Fibroblast of skin of abdomen (primary cell): ENCODE measurements at places on chromosomes 7 and 10.
A peak's percentile ranks its signal among the peaks of the same experiment; 100 is the strongest.

DNA sequence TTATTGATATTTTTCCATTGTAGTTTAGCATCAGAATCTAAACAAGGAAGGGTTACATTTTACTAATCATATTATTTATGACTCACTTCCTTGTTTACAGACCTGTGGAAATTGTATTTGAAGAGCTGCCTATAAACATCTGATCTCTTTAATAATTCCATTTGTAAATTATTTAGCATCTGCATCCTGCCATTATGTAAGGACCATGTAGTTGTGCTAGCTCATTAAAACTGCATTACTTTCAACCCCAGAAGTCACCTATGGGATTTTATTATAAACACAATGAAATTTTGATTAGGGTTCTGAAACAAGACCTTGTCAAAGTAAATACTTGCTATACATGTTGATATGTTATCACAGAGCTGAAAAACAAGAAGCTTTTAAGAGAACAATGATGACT, 146.8 kb upstream of the SLC26A5 start:
- no peak for DNase-seq

DNA sequence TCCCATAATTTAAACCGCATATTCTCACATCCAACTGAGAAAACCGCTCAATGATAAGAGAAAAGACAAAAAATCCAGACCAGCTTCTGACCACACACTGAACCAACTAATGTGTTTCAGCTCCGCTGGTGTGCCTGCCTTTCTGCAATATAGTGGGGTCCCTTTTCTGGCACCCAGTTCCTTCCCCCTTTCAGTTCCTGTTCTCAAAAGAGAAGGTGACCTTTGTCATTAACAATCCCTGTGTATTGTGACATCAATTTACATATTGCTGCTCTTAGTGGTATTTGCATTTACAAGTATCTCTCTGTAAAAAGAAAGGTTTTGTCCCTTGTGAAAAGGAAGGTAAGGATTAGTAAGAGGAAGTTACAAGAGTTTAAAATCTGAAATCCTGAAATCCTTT, 1.4 kb downstream of the PPP1R17 start:
- DNase-seq, result no peak

GRCh38 chr10:87925570-87925969, 62.1 kb downstream of the PTEN start:
- peak; percentile 32 for DNase-seq

- DNase-seq, result no peak
Measured at GRCh38 chr10:61342858-61343572, 110.2 kb downstream of the TMEM26 start.

DNA sequence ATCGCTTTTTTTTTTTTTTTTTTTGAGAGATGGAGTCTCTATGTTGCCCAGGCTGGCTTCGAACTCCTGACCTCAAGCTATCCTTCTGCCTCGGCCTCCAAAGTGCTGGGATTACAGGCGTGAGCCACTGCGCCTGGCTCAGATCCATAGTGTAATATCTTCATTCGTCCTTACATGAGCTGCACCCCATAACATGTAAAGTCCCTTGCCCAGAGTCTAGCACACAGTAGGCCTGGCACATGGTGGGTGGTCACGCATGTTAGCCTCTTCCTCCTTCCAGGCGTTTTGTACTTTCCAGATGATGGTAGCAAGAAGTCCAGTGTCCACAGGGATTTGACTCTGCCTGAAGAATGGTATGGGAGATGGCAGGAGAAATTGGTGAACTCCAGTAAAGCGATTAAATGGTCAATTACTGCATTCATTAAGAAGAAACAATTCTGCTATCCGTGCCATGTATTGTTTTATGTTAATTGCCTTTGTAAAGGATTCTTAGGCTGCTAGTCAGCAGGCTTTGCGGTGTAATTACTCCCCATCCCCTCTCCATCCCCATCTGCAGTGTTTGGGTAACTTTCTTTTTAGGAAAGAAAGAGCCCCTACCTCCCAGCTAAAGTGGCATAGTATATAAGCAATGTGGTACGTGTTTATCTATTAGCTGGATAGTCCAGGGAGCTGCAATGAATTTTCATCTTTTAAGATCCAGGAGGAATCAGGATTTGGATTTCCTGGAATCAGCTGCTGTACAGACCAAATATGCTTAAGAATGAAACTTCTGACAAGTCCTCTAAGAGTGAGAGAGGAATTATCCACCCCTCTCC, 1.2 kb downstream of the TPST1 start:
- DNase-seq, result peak; percentile 28

DNA sequence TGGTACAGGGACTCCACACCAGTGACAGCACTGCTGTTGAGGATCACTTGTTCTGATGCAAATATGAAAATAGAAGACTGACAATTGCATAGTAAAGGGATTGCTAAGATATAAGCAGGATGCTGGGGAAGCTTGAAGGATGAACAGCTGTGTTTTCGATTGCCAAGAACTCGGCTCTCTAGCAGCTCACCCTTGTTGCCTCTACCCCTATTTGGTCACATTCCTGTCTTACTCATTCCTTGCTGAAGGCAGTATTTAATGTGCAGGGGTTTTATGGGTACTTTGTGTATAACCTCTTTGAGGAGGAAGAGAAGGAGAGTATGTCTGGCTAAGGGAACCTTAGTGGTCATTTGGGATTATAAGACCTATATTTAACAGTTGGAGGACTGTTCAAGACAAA, 218.8 kb downstream of the AUTS2 start:
- peak; percentile 92 for DNase-seq

DNA sequence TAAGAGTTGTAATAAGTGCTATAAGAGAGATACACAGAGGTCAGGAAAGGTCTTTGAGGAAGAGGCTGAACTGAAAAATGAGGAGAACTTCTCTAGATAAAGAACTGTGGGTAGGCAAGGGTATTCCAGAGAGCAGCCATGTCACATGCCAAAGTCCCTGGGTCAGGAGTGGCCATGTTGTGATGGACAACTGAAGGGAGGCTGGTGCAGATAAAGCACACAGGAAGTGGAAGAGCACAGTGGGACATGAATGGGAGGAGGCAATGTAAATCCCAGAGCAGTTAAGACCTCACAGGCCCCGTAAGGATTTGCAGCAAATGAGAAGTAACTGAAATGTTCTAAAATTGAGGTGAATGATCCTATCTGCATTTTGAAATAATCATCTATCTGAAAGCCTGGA, 37.2 kb downstream of the IMMP2L start:
- no peak for DNase-seq

DNA sequence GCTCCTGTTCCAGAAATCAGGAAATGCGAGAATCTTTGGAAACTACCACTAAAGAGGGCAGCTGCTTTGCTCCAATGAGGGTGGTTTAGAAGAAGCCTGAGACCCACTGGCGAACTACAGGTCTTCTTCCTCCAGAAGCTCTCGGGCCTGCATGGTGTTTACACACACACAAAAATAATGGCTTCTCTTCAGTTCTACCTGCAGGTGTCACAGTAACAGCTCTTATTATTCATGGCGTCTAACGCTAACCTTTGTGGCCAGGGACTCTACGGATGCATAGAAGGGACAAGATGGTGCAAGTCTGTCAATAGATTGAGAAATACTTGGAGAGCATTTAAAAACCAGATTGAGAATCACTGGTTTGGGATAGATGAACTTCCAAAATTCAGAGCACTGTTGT, 22.4 kb downstream of the GPR141 start:
- DNase-seq, result no peak
